Stimulated activated naive B cell treated with anti-CD40 and anti-IgM and Interleukin-4, amounts not matched to agents 10 μg/mL and 1 μg/mL and 100 μg/mL, for 72 hours (primary cell): ENCODE measurements at places on chromosomes 5 and 9.

DNA sequence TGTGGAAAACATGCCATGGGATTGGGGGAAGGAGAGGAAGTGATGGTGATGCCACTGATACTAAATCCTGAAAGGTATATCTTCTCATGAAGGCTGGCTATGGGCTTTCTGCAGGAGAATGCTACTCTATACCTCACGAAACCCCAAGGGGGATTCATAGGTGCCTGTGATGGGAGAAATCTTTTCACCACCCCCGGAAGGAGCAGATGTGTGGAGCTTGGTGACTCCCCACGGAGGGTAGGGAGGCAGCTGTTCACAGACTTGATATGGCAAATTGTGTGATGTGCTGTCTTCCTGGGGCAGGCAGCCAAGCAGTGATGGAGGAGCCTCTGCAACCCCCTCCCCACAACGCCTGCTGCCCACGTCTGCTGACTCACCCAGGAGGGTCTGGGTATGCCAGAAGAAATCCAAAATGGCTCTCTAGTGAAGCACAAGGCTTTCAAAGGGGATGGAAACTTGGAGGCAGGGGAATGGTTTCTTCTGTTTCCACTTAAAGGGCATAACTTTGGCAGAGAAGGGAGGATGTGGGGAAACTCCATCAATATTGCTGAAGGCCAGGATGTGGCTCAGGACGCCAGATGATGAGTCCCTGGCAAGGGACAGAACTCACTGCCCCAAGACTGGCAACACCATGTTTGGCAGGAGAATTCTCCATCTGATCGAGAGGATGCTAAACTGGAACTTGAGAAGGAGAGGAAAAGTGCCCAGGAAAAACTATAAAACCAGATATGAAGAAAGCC, 188.3 kb downstream of the GABBR2 start:
- DNase-seq = no peak

GRCh38 chr5:157912621-157913325, 53.8 kb upstream of the CLINT1 start:
- peak; percentile 47 for DNase-seq

- no peak for DNase-seq
Measured at GRCh38 chr9:37929441-37929895, 25.5 kb upstream of the SLC25A51 start.

DNA sequence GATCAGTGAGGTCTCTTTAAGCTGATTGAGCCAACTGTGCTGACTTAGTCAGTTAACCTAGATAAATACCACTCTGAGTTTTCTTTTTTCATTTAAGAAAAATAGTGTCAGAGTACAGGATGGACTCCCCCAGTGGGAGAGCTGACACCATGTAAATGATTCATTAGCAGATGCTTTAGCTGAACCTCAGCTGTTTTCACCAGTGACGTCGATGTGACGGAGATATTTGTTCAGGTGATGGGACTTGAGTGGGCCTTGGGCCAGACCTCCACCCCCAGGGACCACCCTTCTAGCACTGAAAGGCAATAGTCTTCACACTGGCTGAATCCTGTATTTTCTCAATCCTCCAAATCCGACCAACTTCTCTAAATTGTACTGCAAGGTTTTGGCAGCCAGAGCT, 196.1 kb downstream of the GAS1 start:
- DNase-seq = no peak

DNA sequence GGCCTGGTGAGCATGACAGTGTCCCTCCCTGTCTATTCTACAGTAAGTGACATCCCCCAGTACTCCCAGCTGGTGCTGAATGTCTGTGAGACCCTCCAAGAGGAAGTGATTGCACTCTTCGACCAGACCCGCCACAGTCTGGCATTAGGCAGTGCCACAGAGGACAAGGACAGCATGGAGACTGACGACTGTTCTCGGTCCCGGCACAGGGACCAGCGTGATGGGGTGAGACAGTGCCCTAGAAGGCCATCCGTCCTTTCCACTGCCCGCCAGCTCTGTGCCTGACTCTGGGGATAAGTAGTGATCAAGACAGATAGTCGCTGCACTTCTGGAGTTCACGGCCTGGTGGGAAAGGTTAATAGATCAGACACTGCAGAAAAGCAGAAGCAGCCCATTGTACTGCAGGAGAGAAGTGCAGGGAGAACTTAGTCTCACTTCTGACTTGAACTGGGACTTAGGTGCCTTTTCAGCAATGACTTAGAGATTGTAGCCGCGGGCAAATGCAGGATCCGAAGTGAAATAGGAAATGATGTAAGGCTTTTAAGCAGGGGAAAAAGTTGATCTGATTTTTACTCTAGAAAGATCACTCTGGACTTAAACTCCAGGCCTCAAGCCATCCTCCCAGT, 28.4 kb downstream of the SH3GLB2 start:
- no peak for DNase-seq

- DNase-seq = no peak
Measured at GRCh38 chr9:135461936-135462335, 17.6 kb upstream of the PPP1R26 start.

DNA sequence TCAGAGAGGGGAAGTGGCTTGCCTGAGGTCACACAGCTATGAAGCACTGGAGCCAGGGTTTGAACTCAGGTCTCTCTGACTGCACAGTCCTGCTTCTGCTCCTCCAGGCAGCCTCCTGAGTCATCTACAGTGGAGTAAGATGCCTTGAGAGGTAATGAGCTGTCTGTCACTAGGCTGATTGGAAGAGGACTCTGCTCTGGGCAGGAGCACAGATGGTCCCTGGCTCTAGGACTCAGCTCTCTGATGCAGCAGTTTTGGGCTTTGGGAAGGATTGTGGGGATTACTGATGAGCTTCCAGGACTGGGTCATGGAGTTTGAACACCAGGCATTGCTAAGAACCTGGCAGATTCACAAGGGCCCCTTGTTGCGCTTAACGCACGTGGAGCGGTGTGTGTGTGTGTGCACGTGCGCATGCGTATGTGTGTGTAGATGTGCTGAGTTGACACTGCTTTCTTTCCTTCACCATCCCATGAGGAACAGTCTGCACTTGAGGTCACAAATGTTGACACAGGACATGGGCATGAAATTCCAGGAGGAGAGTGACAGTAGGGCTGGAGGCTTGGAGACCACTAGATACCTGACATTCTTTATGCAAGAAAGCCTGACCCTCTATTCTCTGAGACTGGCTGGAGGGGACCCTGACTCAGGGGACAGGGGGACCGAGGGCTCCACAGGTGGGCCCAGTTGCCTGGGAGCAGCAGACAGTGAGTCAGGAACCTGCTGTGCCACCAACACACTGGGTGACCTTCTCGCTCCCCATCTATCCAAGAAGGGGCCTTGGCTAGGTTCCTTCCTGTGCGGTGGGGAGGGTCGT, 170.5 kb downstream of the RGS3 start:
- no peak for DNase-seq

GRCh38 chr9:135338546-135338945, 141.0 kb upstream of the PPP1R26 start:
- no peak for DNase-seq

DNA sequence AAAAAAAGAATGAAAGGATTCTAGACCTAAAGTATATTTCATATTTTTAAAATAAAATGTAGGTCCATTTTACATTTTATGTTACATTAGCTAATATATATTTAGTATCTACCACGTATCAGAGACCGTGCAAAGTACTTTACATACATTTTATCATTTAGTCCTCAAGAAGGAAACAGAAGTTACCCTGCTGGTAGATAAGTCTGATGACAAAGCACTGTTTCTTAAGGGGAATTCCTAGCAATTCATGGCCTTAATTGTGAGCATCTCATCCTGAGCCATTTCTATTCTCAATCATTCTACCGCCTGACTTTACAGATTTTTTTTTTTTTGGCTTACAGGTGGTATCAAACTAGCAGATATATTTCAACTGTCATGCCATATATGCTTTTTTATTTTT, 367.7 kb downstream of the PRELID2 start:
- no peak for DNase-seq

- DNase-seq = no peak
Measured at GRCh38 chr5:72032788-72033187, 74.5 kb upstream of the MAP1B start.

DNA sequence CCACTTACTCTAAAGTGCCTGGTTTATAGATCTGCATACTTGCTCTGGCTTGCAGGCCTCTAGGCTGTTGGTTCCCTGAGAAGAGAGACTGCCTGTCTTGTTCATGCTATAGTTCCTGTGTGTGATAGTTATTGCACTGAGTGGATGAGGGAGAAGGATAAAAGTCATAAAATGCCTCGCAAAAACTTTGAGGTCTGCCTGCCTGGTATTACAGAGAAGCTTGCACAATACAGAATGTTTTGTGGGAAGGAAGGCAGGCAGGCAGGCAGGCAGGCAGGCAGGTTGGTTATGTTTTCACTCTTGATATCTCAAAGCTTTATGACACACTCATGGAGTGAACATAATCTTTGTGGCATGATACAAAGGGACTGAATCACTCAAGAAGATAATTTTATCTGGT, 287.1 kb downstream of the SLIT3 start:
- DNase-seq = no peak

GRCh38 chr9:121814594-121814993, 163.2 kb downstream of the DAB2IP start:
- no peak for DNase-seq

- no peak for DNase-seq
Measured at GRCh38 chr5:55392669-55393068, 84.9 kb downstream of the MTREX start.

GRCh38 chr9:13049223-13049622, 230.3 kb downstream of the MPDZ start:
- DNase-seq = no peak

- DNase-seq = no peak
Measured at GRCh38 chr9:113636693-113637092, 173.2 kb downstream of the RGS3 start.

- peak; percentile 87 for DNase-seq
Measured at GRCh38 chr9:133144142-133144903, 19.4 kb downstream of the GBGT1 start.

- DNase-seq = no peak
Measured at GRCh38 chr5:178529080-178529479, 61.1 kb downstream of the COL23A1 start.

DNA sequence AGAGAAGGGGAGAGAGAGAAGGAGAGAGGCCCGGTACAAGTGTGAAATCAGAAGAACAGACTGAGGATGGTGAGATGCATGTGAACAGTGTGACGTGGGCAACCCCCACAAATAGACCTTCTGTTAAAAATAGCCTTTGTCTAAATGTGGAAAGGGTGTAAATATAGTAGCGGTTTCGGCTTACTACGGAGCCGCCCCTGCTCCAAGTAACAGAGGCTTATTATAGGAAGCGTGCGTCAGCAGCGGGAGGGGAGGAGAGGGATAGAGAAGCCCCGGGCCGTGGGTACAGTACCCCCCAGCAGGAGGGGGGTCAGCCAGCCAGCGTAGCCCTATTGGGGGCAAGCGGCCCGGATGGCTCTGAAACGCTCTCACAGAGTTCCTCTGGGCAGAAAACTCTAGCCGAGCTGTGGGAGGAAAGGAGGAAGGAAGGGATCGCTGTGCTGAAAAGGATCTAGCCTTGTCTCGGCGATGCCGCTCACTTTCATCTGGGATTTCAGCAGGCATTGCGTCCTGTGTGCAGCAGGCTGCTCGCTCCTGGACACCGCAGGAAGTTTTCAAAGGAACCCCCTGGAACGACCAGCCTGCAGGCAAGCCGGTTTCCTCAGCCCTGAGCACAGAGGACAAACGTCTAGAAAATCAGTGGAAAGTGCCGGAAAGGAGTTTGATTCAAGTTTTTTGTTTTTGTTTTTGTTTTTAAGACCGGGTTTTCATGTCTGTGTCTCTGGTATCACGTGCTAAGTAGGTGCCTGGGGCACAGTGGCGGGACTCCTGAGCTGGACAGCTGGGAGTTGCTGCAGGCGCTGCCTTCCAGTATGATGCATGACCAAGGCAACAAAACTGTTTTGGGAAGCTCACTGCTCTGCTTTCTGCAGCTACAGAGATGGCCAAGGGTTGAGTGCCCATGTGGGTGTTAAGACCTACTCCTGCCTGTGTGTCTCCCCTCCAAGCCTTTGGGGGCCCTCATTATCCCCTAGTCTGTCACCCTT, 146.6 kb downstream of the SEC61B start:
- DNase-seq = peak; percentile 62

DNA sequence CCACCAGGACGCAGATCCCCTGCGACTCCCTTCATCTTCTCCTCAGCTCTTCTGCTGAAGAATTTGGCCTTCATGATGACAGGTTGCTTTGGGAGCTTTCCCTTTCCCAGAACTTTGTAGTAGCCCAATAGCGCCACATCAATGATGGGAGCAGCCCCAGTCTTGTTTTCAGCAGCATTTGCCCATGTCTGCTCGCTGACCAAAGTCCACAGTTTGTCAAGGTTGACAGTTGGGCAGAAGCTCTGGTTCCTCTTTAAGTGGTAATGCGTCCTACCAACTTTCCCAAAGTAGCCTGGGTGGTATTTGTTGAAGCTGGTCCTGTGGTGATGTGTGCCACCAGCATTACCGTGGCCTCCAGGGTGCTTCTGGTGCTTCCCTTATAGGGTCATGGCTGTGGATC, 62.2 kb downstream of the GCNT4 start:
- no peak for DNase-seq

GRCh38 chr9:9045072-9045471, 1245.5 kb upstream of the DMAC1 start:
- no peak for DNase-seq

DNA sequence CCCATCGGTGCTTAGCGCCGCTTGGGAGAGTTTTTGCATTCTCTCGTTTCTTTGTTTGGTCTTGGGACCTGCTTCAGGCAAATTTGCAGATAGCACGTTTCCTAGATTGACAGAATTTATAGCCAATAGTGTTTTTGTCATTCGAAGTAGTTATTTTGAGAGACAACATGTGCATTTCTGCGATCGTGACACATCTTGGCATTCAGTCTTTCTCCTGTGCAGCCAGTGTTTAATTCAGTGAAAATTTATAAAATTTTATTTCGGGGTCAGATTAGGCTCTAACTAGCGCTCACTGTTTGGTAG, 830 bp downstream of the PRRC1 start:
- no peak for DNase-seq
